Heart left ventricle (tissue), 16 donors: ENCODE measurements at places on chromosomes 7 and 10.
A peak's percentile ranks its signal among the peaks of the same experiment; 100 is the strongest.

- no peaks in the 10 kb centered on the region for H3K27me3 ChIP-seq
- no peak overlapping the region for H3K27ac ChIP-seq
- H3K4me3 ChIP-seq: no peak overlapping the region
- no peaks in the 10 kb centered on the region for H3K36me3 ChIP-seq
Measured at GRCh38 chr10:45557275-45557905, 115.2 kb downstream of the ZFAND4 start.

DNA sequence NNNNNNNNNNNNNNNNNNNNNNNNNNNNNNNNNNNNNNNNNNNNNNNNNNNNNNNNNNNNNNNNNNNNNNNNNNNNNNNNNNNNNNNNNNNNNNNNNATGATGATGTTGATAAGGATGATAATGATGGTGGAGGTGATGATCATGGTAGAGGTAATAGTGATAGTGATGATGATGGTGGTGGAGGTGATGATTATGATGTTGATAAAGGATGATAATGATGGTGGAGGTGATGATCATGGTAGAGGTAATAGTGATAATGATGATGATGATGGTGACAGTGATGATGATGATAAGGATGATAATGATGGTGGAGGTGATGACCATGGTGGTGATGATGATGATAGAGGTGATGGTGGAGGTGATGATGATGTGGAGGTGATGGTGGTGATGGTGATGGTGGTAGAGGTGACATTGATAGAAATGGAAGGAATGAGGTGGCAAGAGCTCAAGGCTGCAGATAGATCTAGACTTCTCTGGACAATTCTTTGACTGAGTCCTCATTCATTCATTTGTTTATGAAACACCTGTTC lies 47.8 kb downstream of the FAM20C start:
- H3K4me3 ChIP-seq: no peak overlapping the region
- DNase-seq: no peak
- no peaks in the 10 kb centered on the region for H3K4me1 ChIP-seq
- H3K27ac ChIP-seq: no peak overlapping the region

GRCh38 chr10:85601526-85601925 lies 765.1 kb downstream of the GRID1 start:
- no peaks in the 10 kb centered on the region for H3K4me1 ChIP-seq
- H3K36me3 ChIP-seq: no peaks in the 10 kb centered on the region
- H3K4me3 ChIP-seq: no peak overlapping the region
- no peak overlapping the region for H3K27ac ChIP-seq
- no peak for DNase-seq

DNA sequence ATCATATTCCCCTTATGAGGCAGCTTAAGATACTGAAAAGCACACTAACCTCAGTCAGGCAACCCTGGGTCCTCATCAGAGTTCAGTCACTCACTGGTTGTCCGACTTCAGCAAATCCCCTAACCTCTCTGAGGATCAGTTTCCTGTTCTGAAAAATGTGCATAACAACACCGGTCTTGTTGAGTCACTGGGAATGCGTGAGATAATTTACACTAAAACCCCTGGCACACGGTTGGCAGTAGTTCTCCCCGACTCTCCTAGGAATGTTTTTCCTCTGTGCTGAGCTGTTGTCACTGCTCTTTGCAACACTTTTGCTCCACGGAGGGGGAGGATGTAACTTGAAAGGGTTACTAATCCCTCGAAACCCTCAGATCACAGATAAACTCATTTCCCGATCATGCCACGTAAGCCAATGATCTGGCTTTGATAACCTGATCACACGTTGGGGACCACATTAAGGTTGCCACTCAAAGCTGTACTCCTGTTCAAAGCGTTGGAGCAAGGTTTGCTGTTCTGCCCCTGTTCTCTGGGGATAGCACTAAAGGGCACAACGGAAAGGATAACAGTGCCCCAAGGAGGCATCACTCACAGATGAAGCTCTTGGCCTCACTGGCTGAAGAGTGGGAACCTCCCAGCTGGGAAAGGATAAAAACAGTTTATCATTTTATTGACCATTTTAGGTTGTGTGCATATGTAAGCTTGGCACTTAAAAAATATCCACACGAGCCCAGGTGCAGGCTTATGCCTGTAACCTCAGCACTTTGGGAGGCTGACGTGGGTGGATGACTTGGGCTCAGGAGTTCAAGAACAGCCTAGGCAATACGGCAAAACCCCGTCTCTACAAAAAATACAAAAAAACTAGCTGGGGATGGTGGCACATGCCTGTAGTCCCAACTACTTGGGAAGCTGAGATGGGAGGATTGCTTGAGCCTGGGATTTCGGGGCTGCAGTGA lies 5.0 kb upstream of the RBM17 start:
- H3K27ac ChIP-seq: peak overlapping the region; percentile 37
- no peaks in the 10 kb centered on the region for H3K27me3 ChIP-seq
- no peak for DNase-seq
- no peak overlapping the region for H3K4me3 ChIP-seq

DNA sequence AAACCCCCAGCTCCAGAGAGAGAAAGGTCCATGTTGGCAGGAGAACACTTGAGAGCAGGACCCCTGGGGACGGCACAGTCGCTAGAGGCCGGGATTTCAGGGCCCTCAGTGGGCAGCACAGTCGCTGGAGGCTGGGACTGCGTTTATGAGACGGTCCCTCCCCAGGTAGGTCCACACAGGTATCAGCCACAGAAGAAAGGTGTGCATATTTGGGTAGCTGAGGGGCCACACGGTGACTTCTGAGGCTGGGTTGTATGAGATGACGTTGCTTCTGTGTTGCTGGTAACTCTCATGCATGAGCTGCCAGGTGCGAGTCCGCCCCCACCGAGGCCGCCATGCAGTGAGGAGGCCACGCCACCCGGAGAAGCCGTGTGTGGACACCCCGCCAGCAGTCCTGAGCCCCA lies 56.9 kb upstream of the PPP2R2D start:
- DNase-seq: no peak
- peaks cover 4% of the 10 kb centered on the region for H3K27me3 ChIP-seq
- no peak overlapping the region for H3K27ac ChIP-seq
- no peaks in the 10 kb centered on the region for H3K36me3 ChIP-seq
- H3K4me3 ChIP-seq: no peak overlapping the region
- no peaks in the 10 kb centered on the region for H3K4me1 ChIP-seq

GRCh38 chr7:134885967-134886352 lies 100.3 kb upstream of the AGBL3 start:
- H3K4me1 ChIP-seq: peaks cover 66% of the 10 kb centered on the region
- no peak for DNase-seq
- no peak overlapping the region for H3K4me3 ChIP-seq
- H3K27me3 ChIP-seq: no peaks in the 10 kb centered on the region

DNA sequence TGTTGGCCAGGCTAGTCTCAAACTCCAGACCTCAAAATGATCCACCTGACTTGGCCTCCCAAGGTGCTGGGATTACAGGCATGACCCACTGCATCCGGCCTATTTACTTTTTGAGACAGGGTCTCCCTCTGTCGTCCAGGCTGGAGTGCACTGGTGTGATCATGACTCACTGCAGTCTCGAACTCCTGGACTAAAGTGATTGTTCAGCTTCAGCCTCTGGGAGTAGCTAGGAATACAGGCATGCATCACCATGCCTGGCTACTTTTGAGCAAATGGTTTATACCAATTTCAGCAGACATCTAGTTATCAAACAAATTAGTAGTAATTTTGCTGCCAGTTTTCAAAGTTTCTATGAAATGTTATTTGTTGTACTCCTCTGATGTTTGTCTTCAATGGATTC lies 2.2 kb upstream of the WAC start:
- no peak overlapping the region for H3K27ac ChIP-seq
- no peaks in the 10 kb centered on the region for H3K27me3 ChIP-seq
- no peak for DNase-seq
- peaks cover 10% of the 10 kb centered on the region for H3K36me3 ChIP-seq
- H3K4me1 ChIP-seq: peaks cover 35% of the 10 kb centered on the region
- no peak overlapping the region for H3K4me3 ChIP-seq

DNA sequence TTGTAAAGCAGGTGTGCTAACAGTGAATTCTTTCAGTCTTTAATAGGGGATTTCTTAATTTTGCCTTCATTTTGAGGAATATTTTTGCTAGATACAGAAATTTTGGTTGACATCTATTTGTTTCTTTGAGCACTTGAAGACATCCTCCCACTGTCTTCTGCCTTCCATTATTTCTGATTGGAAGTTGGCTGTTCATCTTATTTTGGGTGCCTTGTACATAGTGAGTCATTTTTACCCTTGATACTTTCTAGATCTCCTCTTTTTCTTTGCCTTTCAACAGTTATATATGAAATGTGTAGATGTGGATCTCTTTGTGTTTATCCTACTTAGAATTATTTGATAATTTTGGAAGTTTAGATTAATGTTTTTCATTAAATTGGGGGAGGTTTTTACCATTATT lies 631.0 kb downstream of the AUTS2 start:
- DNase-seq: no peak
- H3K4me1 ChIP-seq: no peaks in the 10 kb centered on the region
- no peaks in the 10 kb centered on the region for H3K27me3 ChIP-seq
- H3K27ac ChIP-seq: no peak overlapping the region

- H3K36me3 ChIP-seq: no peaks in the 10 kb centered on the region
- no peak overlapping the region for H3K27ac ChIP-seq
- no peak overlapping the region for H3K4me3 ChIP-seq
Measured at GRCh38 chr7:24898691-24899090, 81.3 kb downstream of the OSBPL3 start.

GRCh38 chr10:121332829-121333765 lies 265.1 kb downstream of the FGFR2 start:
- no peaks in the 10 kb centered on the region for H3K36me3 ChIP-seq
- H3K4me1 ChIP-seq: no peaks in the 10 kb centered on the region
- no peak for DNase-seq
- H3K4me3 ChIP-seq: no peak overlapping the region
- H3K27ac ChIP-seq: no peak overlapping the region

GRCh38 chr10:815338-816090 lies 116.0 kb downstream of the LARP4B start:
- no peak overlapping the region for H3K4me3 ChIP-seq
- peaks cover 34% of the 10 kb centered on the region for H3K4me1 ChIP-seq
- H3K27me3 ChIP-seq: no peaks in the 10 kb centered on the region

- H3K4me3 ChIP-seq: no peak overlapping the region
- H3K27ac ChIP-seq: no peak overlapping the region
- H3K36me3 ChIP-seq: no peaks in the 10 kb centered on the region
- H3K27me3 ChIP-seq: no peaks in the 10 kb centered on the region
- DNase-seq: no peak
- no peaks in the 10 kb centered on the region for H3K4me1 ChIP-seq
Measured at GRCh38 chr10:123550675-123551096, 115.5 kb upstream of the GPR26 start.

DNA sequence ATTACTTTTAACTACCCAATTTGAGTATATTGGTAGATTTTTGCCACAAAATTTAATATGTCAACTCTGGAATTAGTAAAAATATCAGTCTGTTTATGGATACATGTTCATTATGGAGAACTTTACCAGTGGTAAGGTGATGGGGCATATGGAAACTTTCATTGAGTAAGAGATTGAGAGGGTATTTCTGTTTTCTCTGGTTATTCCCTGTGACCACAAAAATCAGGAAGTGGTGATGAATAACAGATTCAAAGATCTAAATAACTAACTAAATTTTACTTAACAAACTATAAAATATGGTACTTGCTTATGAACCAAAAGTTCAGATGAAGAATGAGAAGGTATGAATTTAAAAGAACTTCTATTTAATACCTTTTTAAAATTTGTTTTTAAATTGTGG lies 22.1 kb upstream of the STEAP4 start:
- no peaks in the 10 kb centered on the region for H3K27me3 ChIP-seq
- peak overlapping the region; percentile 31 for H3K27ac ChIP-seq
- H3K4me3 ChIP-seq: no peak overlapping the region
- no peak for DNase-seq
- H3K36me3 ChIP-seq: no peaks in the 10 kb centered on the region

GRCh38 chr7:139645572-139646523 lies 122.4 kb downstream of the CLEC2L start:
- H3K4me3 ChIP-seq: no peak overlapping the region
- peak; percentile 85 for DNase-seq
- H3K27ac ChIP-seq: peak overlapping the region; percentile 77
- peaks cover 37% of the 10 kb centered on the region for H3K4me1 ChIP-seq

DNA sequence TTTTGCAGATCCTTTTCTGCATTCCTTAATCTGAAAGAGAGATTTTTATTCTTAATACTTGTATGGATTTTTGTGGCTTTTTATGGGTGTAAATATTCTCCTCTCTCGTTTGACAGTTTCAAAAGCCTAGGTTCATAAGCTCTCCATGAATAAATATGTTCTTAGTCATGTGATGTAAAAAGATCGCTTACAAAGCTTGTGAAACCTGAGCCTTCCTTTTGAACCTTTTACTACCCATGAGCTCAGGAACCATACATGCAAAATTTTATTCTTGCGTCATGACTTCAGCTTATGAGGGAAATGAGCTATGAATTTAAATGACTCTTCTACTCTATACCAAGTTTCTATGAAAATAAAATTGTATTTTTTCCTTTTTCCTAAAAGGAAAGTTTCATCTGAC lies 98.7 kb downstream of the POLL start:
- no peaks in the 10 kb centered on the region for H3K36me3 ChIP-seq
- no peaks in the 10 kb centered on the region for H3K27me3 ChIP-seq
- H3K4me1 ChIP-seq: no peaks in the 10 kb centered on the region
- H3K4me3 ChIP-seq: no peak overlapping the region
- no peak for DNase-seq
- H3K27ac ChIP-seq: no peak overlapping the region

GRCh38 chr7:72453471-72453870 lies 41.3 kb upstream of the CALN1 start:
- no peak overlapping the region for H3K4me3 ChIP-seq
- no peaks in the 10 kb centered on the region for H3K36me3 ChIP-seq
- H3K27ac ChIP-seq: no peak overlapping the region
- no peaks in the 10 kb centered on the region for H3K27me3 ChIP-seq

DNA sequence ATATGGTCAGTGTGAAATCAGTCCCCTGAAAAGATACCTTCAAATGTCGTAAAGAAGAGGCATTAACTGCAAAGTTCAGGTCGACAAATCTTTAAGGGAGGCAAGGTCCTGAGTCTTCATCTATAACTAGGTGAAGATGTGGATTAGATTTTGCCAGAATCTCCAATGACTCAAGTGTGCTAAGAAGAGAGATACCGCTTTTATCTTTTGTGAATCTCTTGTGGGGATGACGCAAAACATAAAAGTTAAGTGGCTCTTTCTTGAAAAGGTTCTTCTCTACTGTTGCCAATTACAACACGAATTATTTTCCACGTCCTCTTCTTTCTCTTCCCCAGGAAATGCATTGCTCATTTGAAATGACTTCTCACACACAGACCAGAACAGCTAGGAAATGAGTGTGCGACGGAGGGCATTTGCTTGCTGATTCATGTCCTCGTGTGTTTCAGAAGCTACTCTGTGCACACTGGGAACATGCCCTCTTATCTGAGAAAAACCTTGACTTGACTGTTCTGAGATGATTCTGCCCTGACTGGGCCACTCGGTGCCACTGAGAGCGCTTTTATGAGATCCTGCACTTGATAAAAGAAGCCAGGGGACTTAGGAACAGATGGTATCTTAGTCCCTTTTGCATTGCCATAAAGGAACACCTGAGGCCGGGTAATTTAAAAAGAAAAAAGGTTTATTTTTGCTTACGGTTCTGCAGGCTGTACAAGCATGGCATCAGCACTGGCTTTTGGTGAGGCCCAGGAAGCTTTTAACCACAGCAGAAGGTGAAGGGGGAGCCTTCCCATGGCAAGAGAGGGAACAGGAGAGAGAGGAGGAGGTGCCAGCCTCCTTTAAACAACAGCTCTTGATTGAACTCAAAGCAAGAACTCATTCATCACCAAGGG lies 169.5 kb upstream of the PFKP start:
- no peak overlapping the region for H3K4me3 ChIP-seq
- H3K27me3 ChIP-seq: no peaks in the 10 kb centered on the region
- H3K27ac ChIP-seq: no peak overlapping the region
- no peaks in the 10 kb centered on the region for H3K36me3 ChIP-seq
- no peak for DNase-seq
- no peaks in the 10 kb centered on the region for H3K4me1 ChIP-seq
